NK-92 treated with Interleukin-12 subunit alpha and Interleukin-12 subunit beta, amount 100 ng/mL, for 24 hours (cell line): ENCODE measurements at places on chromosomes 11 and 22.

GRCh38 chr22:19933341-19934241 lies 8.0 kb upstream of the COMT start:
- DNase-seq = no peak

DNA sequence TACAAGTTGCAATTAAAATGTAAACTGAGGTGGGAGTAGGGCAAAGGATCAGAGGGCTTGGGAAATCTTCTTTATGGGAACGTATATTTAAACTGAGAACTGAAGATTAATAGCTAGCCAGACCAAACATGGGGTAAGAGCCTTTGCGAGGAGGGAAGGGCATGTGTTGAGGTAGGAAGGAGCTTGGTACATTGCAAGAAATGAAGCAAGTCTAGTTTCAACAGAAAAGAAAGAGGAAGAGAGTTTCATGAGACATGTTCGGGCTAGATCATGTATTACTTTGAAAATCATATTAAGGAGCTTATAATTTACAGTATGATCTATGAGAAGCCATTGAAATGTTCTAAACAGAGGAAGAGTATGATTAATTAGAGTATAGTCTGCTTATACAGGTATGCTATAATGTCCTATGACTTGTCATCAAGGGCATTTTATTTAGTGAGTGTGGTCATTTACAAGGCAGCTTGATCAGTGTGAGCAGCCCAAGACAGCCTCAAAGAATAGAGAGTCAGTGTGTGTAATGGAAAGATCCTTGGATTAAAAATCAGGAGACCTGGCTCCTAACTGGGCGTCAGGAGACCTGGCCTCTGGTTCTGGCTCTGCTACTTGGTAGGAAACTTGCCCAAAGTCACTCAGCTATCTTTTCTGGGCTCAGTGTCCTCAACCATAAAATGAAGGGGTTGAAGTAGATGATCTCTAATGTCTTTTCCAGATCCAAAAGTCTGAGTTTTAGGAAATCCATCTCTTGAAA lies 10.9 kb downstream of the GAS2 start:
- DNase-seq = no peak

- no peak for DNase-seq
Measured at GRCh38 chr22:50269573-50269969, 609 bp downstream of the MAPK11 start.

GRCh38 chr22:20442485-20443284 lies 5.1 kb upstream of the SCARF2 start:
- DNase-seq = no peak

DNA sequence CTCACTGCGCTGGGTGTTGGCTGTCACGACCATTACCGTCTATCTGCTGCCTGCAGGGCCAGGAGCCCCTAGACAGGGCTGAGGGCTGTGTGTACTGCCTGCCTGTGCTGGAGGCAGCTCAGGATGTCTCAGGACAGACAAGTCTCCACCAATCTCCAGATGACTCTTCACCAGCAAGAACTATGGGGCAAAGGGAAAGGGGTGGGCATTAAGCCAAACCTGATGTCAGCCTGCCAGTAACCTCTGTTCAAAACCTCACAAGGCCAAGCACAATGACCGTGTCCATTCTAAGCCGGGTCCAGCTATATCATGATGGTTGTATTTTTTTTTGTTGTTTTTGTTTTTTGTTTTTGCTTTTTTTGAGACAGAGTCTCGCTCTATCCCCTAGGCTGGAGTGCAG lies 31.6 kb downstream of the MAFF start:
- no peak for DNase-seq

GRCh38 chr11:121143921-121144320 lies 42.9 kb downstream of the TECTA start:
- DNase-seq = no peak

DNA sequence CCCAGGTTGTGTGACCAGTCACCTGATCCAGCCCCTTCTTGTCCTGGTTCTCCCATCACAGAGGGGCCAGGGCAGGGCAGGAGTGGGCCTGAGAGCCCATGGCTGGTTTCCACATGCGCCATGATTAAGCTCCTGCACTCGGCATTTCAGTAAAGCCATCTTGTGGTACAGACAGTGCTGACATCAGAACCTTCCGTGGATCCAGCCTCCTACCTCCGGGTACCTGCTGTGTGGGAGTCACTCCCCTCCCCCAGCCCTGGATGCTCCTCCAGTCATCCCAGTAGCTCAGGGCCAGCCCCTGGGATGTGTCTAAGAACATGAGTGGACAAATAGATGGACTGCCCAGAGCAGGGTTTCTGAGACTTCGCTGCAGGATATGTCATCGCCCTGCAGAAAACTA lies 22.1 kb upstream of the MGAT3 start:
- DNase-seq = no peak

GRCh38 chr11:9203691-9204311 lies 61.3 kb downstream of the DENND5A start:
- no peak for DNase-seq

- no peak for DNase-seq
Measured at GRCh38 chr11:39365809-39366436, 2093.5 kb downstream of the LRRC4C start.

DNA sequence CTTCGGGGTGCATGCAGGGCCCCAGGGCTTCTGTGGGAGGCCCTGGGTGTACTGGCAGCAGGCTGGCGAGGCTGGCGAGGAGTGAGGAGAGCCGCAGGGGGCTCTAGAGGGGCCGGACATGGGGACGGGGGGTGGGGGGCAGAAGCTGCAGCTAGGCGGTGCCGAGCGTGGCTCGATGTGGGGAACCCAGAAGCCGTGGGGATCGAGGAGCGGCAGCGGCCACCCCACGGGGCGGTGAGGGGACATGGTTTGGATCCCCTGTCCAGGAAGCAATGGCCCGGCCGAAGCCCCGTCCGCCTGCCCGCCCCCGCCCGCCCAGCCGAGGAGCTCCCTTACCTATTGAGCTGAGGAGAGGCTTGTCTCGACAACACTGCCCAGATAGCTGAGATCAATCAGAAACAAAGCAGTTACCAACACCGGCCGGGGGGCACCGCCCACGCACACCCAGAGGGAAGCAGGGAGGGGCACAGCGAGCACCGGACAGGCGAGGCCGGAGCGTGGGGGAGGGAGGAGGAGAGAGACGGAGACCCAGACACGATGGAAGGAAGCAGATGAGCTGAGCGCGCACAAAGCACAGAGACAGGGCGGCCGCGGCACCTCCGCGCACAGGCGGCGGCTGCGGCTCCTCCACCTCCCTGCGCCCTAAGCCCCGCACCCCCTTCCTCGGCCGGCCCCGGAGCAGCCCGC lies 38.7 kb downstream of the IGSF9B start:
- DNase-seq = no peak

DNA sequence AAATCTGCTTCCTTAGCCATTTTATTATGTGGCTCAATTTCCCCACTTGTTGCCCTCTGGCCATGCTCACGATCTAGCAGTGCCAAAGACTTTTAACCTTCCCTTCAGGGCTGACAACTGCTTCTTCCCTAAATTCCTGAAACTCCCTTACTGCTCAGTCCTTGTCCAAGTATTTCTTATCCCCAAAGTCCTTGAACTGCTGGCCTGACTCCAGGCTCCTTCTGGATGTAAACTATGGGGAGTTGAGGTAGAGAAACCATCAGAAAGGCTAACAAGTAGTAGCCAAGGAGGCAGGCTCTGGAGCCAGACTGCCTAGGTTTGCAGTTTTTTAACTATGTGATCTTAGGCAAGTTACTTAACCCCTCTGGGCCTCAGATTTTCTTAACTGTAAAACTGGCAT lies 258.7 kb upstream of the CCDC90B start:
- DNase-seq = no peak

DNA sequence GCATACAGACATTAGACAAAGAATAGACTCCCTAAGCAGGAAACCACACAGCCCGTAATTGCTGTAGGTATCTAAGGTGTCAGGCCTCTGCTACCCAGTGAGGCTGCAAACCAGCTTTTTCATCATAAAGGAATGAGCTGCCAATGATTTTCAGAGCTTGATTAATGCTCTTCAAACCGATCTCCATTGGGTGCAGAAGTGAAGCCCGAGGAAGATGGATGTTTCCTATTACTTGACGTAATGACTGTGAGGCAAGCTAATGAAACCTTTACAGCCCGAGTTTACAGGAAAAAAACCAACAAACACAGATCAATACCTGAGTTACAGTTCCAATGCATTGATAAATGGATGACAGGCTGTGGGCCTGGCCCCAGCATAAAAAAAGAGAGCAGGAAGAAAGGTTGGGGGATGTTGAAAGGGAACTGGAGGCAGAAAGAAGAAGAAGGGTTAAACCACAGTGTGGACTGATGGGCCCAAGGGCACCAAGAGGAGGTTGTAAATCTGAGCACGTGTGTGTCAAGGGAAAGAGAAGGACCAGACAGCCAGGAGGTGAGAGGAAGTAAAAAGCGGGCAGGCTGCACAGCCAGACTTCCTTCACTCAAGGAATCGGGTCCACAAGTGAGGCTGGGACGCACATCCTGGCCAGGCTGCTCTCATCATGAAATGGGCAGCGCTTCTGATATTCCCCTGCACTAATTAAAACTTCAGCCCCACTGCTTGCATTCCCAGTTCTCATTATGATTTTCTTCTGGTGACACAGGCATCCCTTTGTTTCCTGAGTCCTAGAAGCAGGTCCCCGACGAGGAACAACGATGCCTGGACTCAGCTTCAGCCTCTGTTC lies 70.6 kb upstream of the NTM start:
- DNase-seq = no peak

- no peak for DNase-seq
Measured at GRCh38 chr22:42808521-42808920, 48.6 kb downstream of the ARFGAP3 start.
